H1 (cell line): ENCODE measurements at places on chromosomes 12 and 14. TPM values are rescaled to one million over a fixed set of nuclear protein-coding genes. Genes with fewer than 3 reads are reported as not detected.

Gene SLC22A17
- total RNA-seq: 39.4 and 43.0 TPM in 2 replicates

- DNase-seq: no peak
- no peak overlapping the region for H3K4me3 ChIP-seq
- H3K27me3 ChIP-seq: no peaks in the 10 kb centered on the region
- H3K4me1 ChIP-seq: no peaks in the 10 kb centered on the region
- H3K27ac ChIP-seq: no peak overlapping the region
- no peaks in the 10 kb centered on the region for H3K36me3 ChIP-seq
Observed at GRCh38 chr12:24707334-24707733, 241.6 kb downstream of the BCAT1 start.

DNA sequence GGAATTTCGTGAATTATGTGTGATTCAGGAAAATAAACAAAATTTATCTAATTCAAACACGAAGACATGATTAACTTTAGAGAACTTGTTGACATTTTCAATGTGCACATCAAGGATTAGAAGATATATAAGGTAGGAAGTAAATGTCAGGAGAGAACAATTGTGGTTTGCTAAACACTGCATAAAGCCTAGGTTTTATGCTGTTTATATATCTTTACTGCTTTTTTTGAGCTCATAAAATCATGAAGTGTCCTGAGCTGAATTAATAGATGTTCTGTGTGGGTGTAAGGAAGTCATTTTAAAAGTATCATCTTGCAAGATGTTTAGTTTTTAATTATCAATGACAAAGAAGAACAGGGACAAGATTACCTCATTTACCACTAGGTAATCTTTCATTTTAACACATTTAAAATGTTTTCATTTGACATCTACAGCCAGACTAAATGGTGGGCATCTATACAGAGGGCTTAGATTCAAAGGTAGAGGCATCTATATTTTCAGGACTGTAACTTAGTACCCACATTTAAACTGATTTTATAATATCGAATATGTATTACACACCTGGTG, 382.8 kb downstream of the ADAMTS20 start:
- H3K36me3 ChIP-seq: no peaks in the 10 kb centered on the region
- H3K4me3 ChIP-seq: no peak overlapping the region
- H3K27ac ChIP-seq: no peak overlapping the region

DNA sequence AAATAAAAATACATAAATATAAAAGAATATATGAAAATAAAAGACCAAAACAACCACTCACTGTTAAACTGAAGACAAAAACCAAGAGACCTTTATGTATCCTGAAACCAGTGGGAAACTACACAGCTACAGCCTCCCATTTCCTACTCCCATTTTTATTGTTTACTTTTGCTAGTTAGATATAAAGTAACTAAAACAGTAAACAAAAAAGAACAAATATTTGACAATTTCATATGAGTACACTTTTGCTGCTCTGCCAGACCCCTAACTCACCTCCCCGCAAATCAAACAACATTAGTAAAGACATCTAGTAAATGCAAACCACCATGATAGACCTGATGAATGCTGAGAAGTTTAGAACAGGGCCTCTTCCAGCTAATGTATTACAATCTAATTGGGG, 97.1 kb downstream of the BCL2L14 start:
- DNase-seq: no peak
- no peak overlapping the region for H3K27ac ChIP-seq
- H3K27me3 ChIP-seq: no peaks in the 10 kb centered on the region
- H3K36me3 ChIP-seq: peaks cover 7% of the 10 kb centered on the region; the same call in 1 of the 2 replicates
- H3K4me1 ChIP-seq: no peaks in the 10 kb centered on the region

- peaks cover 2% of the 10 kb centered on the region; the same call in 1 of the 2 replicates for H3K4me1 ChIP-seq
- H3K4me3 ChIP-seq: no peak overlapping the region
- H3K27ac ChIP-seq: no peak overlapping the region
Observed at GRCh38 chr12:644303-644639, 19.0 kb downstream of the NINJ2 start.
